Kidney tubule cell (primary cell): ENCODE measurements at places on chromosomes 1 and 21.

DNA sequence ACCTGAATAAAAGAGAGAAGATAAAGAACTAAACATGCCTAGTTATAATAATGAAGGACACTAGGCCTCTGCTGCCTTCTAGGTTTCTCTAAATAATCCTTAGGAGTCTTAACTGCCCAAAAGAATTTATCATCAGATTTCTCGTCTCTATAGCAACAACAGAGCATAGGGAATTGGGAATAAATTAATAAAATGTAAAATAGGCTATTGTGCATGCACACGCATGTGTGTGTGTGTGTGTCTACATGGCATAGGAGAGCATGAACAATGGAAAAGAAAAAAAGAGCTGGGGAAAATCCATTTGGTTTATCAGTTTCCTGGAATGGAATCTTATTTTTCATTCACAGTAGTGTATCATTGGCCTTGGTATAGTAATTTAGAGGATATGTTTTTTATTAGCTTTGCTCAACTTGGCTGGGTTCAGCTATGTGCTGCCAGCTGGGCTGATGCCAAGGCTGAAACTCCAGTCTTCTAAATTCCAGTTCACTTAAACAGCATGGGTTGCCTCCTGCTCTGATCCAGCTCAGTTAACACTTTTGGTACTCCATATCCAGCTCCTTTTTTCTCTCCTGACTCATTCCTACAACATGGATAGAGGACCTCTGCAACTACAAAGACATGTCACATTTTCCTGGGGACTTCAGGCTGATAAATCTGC lies 80.6 kb upstream of the SLFNL1 start:
- peak; percentile 85 for DNase-seq

GRCh38 chr1:160217481-160218051 lies 12.4 kb downstream of the PEA15 start:
- no peak for DNase-seq

- DNase-seq = no peak
Observed at GRCh38 chr1:217943361-217943760, 312.2 kb downstream of the SPATA17 start.

DNA sequence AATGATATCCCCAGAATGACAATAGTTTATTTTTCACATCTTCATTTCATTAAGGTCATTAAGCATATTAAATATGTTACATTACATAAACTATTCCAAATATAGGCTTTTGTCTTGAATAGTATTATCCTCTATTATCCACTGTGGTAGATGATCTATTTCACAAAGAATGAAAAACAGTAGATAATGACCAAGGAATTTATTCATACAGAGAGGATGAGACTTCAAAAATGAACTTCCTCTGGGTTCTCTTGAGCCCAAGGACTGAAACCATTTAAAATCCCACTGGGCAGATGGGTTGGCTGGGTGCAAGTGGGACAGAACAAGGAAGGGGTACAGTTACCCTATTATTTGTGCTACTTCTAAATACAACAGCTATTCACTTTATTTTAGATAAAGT lies 33.0 kb downstream of the PTPN14 start:
- peak; percentile 35 for DNase-seq

DNA sequence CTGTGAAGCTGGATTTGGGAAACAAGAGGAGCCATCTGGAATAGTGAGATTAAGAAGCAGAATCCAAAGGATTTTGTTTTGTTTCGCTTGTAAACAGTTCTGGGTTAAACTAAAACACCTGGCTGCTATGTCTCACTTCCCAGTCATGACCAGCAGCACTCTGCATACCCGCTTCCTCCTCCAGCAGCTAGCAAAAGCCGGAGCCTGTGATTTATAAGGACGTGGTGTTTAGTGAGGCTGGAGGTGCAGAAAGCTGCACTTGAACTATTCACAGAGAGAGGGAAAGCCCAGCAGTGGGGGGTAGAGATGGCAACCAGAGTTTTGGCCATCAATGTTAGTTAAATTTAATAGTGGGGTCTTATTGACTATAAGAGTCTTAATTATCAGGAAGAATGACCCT lies 240.2 kb downstream of the AJAP1 start:
- no peak for DNase-seq

DNA sequence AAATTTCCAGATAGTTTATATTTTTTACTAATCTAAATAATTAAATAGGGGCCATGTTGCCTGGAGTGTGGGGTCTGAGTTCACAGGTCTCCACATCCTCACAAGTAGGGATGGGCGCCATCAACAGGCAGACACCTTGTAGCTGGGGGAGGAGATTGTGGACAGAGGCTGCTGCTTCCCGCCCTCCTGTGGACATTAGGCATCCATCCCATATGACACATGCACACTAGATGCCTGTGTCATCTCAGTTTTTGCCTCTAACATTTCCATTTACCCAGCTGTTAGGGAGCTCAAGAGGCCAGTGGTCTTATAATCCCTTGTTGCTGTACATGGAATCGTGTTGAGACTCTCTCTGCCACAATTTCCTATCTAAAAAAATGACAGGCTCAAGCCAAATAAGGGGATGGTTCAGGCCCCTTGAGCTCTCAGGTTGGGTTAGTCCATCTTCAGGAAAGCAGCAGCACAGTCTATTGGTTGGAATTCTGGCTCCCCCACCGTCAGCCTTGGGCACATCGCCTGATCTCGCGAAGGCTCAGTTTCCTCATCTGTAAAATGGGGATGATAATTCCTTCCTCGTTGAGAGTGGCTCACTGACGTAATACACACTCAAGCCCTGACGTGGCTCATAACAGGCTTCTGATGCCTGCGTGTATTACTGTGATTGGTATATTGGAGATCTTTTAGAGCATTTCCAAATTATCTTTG lies 13.6 kb downstream of the LHX4 start:
- no peak for DNase-seq

DNA sequence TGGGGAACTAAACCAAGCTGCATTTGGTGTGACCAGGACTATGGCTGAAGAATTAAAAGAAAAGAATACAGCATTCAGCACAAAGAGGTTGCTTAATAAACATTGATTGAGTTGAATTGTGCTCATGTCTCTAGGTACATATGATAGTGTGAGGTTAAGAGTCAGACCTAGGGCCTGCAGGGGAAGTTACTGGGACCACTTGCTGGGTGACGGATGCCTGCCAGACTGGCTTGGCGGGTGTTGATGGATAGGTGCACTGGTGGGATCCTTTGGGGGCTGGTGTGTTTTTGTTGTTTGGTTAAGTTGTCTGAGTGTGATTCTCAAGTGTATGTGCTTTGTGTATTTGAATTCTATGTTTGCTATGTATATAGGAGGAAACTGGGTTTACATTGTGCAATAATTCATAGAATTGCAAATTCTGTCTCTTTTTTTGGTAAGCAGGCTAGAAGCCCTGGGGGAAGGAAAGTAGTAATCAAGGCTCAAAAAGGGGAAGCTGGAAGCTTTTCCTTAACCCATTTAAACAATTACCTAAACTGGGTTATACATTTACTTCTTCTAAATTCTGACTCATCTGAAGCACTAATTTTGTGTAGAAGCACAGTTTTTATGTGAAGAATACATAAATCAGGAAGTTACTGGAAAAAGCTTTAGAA lies 1.8 kb downstream of the CD101 start:
- DNase-seq = peak; percentile 35

GRCh38 chr21:33670076-33670978 lies 28.0 kb downstream of the ITSN1 start:
- peak; percentile 21 for DNase-seq

- DNase-seq = no peak
Observed at GRCh38 chr1:157233131-157233530, 94.9 kb upstream of the ETV3 start.

- peak; percentile 63 for DNase-seq
Observed at GRCh38 chr1:172002725-172003345, 161.5 kb downstream of the DNM3 start.

DNA sequence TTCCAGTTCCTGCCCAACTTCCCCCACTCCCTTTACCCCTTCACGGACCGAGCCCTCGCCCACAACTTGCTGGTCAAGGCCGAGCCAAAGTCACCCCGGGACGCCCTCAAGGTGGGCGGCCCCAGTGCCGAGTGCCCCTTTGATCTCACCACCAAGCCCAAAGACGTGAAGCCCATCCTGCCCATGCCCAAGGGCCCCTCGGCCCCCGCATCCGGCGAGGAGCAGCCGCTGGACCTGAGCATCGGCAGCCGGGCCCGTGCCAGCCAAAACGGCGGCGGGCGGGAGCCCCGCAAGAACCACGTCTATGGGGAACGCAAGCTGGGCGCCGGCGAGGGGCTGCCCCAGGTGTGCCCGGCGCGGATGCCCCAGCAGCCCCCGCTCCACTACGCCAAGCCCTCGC lies 42.1 kb upstream of the ARHGEF16 start:
- no peak for DNase-seq

DNA sequence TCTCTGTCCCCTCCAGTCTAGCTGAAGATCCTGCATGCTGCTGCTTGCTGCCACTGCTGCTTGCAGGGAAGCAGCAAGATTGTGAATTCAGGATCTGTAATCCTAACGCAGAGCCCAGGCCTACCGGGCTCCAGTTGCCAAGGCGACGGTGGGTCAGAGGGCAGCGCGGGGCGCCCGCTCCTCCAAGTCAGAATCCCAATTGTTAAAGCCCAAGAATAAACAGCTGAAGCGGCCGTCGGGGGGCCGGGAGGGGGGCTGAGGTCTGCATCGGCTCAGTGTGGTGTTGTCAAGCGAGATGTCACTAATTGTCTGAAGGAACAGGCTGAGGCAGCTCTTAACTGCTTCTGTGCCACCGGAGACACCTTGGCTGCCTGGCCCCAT lies 36.8 kb downstream of the AHDC1 start:
- DNase-seq = no peak

DNA sequence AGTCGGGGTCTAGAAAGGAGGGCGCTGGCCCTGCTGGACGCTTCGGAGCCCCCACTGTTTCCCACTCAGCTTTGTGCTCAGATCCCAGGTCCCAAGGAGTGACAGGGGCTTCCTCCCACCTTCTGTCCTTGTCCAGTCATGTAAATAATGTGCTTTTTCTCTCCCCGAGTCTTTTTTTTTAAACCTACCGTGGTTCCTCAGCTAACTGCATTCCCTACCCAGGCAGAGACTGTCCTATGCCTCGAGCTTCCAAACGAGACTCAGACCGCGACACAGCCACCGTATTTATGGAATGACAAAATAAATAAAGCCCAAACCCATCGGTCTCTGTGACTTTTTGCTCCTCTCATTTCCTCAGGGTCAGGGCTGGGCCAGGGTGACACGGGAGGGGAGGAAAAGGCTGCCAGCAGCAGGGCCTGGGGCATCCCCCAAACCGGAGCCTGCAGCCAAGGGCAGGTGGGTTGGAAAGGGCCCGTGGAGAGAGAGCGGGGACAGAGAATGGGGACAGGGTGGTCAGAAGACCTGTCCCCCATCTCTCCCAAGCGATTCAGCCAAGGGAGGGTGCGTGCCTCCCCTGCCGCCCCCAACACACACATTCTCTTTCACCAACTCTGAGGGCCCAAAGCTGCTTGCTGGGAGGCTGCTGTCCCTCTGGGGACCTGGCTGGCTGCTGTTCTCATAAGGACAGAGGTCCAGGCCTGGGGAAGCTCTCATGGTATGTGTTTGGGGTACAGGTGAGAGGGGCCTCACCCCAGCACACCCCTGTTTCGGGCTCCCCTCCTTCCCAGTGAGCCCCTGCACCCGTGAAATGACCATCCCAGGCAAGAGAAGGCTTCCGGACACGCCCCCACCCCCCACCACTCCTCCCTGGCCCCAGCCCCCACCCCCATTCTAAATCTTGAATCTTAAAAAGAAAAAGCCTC lies 55.4 kb downstream of the KCNAB2 start:
- DNase-seq = no peak

DNA sequence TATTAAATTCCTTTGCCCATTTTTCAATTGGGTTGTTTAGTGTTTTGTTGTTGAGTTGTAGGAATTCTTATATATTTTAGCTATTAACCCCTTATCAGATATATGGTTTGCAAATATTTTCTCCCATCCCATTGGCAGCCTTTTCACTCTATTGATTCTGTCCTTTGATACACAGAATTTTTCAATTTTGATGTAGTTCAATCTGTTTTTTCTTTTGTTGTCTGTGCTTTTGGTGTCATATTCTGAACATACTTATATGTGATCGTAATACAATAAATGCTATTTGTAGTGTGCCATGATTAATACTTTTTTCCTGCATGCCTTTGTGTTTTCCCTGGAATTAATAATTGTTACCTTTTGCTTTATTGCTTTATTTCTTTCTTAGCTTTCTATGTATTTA lies 7.8 kb upstream of the LRP8 start:
- no peak for DNase-seq

GRCh38 chr1:40789661-40790430 lies 6.3 kb downstream of the KCNQ4 start:
- DNase-seq = peak; percentile 35

DNA sequence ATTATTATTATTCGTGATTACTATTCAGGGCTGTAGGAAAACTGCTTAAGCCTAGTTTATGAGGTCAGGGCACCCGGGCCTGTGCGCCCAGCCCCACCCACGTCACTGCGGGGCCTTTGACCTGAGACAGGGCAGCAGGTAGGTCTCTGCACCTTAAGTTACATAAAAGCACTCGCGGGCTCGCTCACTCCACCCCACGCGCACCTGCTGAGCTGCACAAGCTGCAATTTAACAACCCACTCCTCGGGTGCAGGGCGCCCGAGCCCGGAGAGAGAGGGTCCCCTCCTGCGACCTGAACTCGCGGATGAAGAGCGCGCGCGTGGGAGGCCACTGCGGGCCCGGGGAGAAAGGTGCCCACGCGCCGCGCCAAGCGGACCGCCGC lies 477 bp downstream of the ICMT start:
- DNase-seq = no peak

GRCh38 chr1:85672031-85672660 lies 36.1 kb downstream of the ZNHIT6 start:
- DNase-seq = no peak

DNA sequence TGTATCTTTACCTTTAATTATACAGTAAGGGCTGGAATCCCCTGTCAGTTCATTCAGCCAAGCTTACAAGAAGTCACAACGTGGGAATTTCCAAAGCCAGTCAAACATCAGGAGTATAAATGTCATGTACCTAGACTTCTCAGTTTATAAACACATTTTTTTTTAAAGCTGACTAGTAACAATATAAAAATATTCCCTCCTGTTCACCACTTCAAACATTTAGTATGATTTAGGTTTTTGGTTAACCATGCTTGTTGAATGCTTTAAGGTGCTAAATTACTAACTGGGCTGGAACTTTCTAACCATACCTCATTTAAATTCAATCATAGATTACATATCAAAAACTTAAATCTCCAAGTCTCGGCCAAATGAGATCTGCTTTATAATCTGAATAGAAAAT lies 44.0 kb downstream of the JAK1 start:
- DNase-seq = no peak

- DNase-seq = no peak
Observed at GRCh38 chr1:87598429-87598828, 269.7 kb downstream of the LMO4 start.

- peak; percentile 50 for DNase-seq
Observed at GRCh38 chr1:1889847-1890505, 911 bp downstream of the GNB1 start.

DNA sequence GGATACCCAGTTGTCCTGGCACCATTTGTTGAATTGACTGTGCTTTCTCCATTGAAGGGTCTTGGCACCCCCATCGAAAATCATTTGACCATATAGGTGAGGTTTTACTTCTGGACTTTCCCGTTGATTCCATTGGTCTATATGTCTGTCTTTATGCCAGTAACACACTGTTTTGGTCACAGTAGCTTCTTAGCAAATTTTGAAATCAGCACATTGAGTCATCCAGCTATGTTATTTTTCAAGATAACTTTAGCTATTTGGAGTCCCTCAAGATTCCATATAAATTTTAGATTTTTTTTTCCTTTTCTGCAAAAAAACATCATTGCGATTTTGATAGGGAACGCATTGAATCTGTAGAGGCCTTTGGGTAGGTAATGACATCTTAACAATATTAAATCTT lies 235.6 kb downstream of the SMYD3 start:
- DNase-seq = no peak
